SK-N-SH (cell line): ENCODE measurements at places on chromosomes 11 and 22. TPM values are rescaled to one million over a fixed set of nuclear protein-coding genes. Genes with fewer than 3 reads are reported as not detected.
A peak's percentile ranks its signal among the peaks of the same experiment; 100 is the strongest.

Gene TRIM48
- polyA plus RNA-seq, result not detected in 2 replicates

Gene UPK2
- polyA plus RNA-seq, result 0.15 and 0.21 TPM in 2 replicates

Gene ZFTA
- polyA plus RNA-seq, result 8.7 and 10.3 TPM in 2 replicates

DNA sequence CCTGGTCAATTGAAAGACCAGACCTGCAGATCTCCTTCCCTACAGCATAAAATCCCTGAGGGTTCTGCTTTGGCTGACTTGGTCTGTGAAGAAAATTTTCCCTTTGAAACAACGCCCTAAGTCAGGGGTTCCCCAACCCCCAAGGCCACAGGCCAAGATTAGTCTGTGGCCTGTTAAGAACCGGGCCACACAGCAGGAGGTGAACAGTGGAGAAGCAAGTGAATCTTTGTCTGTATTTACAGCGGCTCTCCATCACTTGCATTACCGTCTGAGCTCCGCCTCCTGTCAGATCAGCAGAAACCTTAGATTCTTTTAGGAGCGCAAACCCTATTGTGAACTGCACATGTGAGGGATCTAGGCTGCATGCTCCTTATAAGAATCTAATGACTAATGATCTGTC is 38.2 kb downstream of the CCDC83 start:
- DNase-seq, result no peak

- DNase-seq, result no peak
Measured at GRCh38 chr11:20308601-20309000, 54.9 kb upstream of the HTATIP2 start.

DNA sequence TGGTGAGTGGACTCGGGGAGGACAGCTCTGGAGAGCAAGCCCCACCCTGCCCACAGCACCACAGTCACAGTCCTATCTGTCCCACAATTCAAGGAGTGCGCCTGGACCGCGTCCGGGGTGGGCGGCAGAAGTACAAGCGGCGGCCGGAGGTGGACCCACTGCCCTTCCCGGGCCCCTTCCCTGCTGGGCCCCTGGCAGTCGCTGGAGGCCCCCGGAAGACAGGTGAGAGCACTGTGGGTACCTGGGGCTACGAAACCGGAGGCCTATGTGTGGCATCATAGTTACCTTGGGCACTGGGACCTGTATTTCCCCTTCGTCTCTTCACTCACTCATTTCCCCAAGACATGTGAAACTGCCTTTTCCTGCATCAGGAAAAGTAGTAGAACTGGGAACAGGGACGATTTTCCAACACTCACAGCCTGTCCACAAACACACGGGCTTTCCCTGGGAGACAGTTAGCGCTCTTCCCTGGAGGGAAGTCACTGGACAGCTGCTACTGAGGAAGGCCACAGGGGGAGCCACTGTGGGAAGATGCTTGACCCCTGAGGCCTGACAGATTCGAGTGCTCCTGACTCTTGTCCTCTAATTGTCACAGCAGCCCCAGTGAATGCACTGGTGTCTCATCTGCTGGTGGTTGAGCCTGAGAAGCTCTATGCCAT is 3.1 kb downstream of the TRMT112 start:
- peak; percentile 54 for DNase-seq

DNA sequence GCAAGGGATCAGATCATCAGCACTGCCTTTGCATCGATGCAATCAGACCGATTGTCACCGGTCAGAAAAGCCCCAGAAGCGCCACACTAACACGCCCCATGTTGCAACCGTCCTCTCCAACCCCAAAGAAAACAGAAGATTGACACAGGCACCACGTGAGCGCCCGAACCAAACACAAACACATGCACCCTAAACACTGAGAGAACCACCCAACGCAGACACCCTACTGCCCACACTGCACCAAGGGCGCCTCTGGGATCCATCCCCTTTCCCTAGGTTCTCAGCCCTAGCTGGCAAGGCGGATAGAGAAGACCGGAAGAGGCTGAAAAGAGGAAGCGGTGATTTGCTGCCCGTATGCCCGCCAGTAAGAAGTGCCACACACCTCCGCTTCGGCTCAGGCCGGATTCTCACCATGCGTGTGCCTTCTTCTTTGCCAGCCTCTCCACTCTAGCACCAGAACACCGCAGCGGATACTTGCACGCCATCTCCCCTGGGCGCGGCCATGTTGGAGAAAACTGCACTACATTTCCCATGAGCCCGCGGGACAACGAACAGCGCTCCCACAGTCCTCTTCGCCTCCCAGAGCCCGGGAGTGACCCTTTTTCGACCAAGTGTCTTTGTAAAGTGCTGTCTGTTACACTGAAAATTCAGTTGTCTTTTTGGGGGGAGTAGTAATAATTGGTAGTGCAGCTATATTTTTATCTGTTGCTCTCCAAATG is at the start of gene ALKBH8:
ALKBH8 (minus strand) TSS at position 517 of the 719 bp plus-strand sequence. CDS start 4,842 bp downstream, outside the sequence.
- peak; percentile 73 for DNase-seq

DNA sequence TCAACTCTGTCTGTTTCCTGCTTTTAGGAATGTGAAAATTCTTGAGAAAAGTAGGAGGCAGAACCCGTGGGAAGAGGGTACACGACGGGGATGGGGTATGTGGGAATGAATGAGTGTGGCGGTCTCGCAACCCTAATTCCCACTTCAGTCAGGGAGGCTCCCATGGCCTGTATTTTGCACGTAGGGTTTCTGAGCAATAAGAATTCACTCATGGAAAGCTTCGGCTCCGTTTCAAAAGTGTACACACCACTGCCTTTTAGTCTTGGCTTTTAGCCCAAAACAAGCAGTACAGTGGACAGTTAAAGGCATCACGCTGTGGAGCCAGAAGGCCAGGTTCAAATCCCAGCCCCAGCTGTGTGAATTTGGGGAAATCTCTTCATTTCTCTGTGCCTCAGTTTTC is 116.7 kb downstream of the MN1 start:
- no peak for DNase-seq
